ENCODE measurements at places on chromosomes 6 and 20.

DNA sequence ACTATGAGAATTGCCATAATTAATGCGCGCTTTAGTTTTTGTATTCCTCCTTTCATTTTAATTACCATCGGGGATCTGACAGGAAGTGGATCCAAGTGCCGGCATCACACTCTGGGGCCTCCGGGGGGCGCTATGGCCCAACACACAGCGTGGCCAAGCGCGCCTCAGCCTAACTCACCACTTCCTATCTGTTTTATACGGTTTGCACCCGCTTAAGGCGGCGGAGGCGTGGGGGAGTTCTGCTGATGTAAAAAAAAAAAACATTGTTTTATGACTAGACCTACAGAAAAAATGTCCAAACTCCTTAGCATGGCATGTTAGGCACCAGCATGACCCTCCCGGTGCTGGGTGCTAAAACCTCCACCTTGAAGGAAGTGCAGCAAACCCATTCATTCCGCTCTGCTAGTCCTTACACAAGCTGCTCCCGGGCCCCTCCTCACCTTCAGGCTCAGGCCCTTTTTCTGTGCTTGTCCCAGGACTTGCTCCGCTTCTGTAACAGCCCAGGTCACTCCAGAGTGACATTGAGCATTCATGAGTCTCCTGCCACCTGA, 4.5 kb upstream of the EBF4 start:
- DNase-seq, result no peak
- H3K4me3 ChIP-seq, result no peak overlapping the region
- no peaks in the 10 kb centered on the region for H3K36me3 ChIP-seq

- H3K36me3 ChIP-seq, result no peaks in the 10 kb centered on the region
- H3K27me3 ChIP-seq, result no peaks in the 10 kb centered on the region
- no peak overlapping the region for H3K4me3 ChIP-seq
- no peak for DNase-seq
- H3K4me1 ChIP-seq, result no peaks in the 10 kb centered on the region
- H3K27ac ChIP-seq, result no peak overlapping the region
Observed at GRCh38 chr20:39309458-39309857, 347.3 kb downstream of the DHX35 start.

GRCh38 chr20:61521687-61522420, 269.8 kb downstream of the CDH4 start:
- no peaks in the 10 kb centered on the region for H3K4me1 ChIP-seq
- no peaks in the 10 kb centered on the region for H3K27me3 ChIP-seq
- no peaks in the 10 kb centered on the region for H3K36me3 ChIP-seq
- no peak overlapping the region for H3K4me3 ChIP-seq
- no peak overlapping the region for H3K27ac ChIP-seq

DNA sequence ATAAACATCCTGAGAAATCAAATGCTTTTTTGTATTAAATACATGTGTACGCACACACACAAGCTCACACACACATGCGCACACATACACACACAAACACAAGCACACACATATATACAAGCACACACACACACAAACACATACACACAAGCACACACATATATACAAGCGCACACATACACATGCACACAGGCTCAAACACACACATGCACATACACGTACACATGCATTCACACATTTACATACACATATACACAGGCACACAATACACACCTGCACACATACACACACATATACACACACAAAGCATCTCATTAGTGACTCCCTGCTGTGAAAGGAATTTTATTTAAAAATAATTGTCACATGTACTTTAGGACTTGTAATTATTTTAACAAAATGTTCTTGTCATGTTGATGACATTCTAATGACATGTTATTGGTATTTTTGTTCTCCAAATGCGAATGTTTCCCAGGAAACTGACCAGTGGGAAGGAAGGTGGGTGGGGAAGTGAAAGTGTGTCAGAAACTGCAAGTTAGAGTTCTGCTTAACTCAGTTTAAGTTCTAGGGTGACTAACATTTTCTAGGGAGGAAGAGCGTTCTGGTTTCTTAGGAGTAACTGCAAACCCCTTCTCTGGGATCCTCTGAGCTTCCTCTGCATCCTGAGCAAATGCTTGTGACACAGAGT, 113.9 kb upstream of the ZNF217 start:
- no peak overlapping the region for H3K27ac ChIP-seq
- H3K4me1 ChIP-seq, result peaks cover 3% of the 10 kb centered on the region
- DNase-seq, result no peak
- no peak overlapping the region for H3K4me3 ChIP-seq
- H3K36me3 ChIP-seq, result no peaks in the 10 kb centered on the region

GRCh38 chr6:43267619-43268354, 24.5 kb downstream of the TTBK1 start:
- H3K4me3 ChIP-seq, result no peak overlapping the region
- no peak for DNase-seq
- H3K4me1 ChIP-seq, result peaks cover 6% of the 10 kb centered on the region
- H3K27me3 ChIP-seq, result no peaks in the 10 kb centered on the region
- H3K27ac ChIP-seq, result no peak overlapping the region

All from thoracic aorta (tissue), 2 donors.